ENCODE measurements at places on chromosomes 2 and 18.

- DNase-seq = no peak
These were observed 67.2 kb downstream of the KCTD1 start for GRCh38 chr18:26480897-26481795.

- DNase-seq = no peak
These were observed 495 bp upstream of the IL36RN start for GRCh38 chr2:113058411-113058994.

DNA sequence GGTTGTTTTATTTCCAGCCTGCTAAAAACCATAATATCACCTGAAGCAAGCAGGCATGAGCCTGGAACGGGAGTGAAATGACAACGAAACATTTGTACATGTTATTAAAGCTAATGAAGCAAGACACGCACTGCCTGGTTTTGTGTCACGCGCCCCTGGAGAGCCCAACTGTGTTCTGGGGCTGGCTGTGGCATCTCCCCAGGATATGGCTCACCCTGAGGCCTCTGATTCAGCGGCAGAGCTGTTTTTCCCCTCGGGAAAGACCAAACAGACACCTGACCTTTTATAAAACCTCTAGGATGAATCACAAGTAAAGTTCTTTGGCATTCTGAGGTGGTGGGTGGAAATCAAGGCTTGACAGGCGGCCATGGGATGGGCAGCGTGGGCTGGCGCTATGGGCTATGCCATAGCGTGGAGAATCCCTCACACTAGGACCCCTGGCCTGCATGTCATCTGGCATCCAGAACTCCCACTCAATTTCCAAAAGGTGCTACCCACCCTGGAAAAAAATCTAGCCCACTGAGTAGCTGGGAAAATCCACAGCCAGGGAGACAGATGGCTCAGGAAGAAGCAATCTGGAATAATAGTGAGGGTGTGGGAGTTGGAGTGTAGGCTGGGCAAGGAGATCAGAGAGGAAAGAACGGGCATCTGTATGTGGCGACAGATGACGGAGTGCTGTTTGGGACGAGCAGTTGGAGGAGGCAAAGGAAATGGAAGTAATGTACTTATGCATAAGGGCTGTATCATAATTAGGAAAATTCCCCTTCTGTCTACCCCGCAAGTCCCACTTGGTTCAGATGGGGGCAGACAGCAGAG is 262.0 kb downstream of the AFF3 start:
- no peak for DNase-seq

DNA sequence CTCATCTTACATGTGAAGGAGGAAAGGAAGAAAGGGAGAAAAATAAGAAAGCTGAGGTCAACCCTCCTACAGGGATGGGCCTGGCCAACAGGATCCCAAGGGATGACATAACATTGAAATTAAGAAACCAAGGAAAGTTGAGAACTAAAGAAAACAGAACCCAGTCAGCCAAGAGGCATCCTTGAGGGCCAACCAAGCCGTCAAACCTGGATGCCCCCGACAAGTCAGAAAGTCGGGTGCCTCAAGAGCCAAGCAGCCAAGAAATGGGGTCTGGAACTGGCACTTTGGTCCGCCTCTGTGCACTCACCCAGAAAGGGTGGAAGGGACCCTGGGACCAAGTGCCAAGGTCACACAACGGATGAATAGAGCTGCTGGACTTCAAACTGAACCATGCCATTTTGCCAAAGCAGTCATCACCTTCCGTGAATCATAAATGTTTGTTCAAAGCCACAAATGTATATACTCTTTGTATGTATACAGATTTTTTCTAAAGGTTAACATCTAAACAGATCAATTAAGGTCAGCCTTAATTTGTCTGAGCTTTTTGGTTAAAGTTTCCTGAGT is 27.0 kb upstream of the PTPN4 start:
- DNase-seq = no peak

DNA sequence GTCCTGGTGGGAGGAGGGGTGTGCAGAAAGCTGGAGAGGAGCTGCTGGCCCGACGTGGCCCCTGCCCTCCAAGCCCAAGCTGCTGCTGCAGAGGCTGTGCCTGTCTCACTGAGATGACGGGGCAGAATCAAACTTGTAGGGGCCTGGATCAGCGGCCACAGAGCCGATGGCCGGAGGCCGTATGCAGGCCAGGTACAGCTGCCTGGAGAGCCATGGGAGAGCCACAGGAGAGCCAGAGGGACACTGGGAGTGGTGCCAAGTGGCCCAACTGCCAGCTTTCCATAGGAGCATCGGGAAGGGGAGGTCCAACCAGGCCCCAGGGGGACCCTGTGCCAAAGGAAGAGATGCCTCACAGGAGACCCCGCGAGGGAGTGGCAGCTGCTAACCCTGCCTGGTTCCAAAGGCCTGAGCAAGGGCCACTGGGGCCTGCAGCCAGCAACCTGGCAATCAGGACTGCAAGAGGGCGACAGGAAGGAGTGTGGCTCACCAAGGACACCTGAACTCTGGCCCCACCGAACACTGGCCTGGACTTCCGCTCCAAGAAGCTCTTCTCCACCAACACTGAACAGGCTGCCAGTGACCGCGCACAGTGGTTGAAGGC is 70.7 kb downstream of the HDAC4 start:
- DNase-seq = no peak

DNA sequence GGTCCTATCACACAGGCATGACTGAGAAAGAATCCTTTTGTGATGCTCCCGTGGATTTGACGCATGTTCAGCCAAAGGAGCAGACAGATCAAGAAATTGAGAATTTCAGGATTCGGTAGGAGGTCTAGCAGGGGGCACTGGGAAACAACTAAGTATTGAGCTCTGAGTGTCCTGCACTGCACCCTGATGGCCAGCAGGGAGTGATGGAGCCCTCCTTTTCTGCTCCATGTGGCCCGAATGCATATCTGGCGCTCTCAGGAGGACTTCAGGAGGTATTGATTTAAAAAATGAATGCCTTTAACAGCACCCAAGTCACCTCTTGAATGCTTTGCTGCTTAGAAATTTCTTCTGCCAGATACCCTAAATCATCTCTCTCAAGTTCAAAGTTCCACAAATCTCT is 58.0 kb downstream of the ZNF519 start:
- peak; percentile 14 for DNase-seq

DNA sequence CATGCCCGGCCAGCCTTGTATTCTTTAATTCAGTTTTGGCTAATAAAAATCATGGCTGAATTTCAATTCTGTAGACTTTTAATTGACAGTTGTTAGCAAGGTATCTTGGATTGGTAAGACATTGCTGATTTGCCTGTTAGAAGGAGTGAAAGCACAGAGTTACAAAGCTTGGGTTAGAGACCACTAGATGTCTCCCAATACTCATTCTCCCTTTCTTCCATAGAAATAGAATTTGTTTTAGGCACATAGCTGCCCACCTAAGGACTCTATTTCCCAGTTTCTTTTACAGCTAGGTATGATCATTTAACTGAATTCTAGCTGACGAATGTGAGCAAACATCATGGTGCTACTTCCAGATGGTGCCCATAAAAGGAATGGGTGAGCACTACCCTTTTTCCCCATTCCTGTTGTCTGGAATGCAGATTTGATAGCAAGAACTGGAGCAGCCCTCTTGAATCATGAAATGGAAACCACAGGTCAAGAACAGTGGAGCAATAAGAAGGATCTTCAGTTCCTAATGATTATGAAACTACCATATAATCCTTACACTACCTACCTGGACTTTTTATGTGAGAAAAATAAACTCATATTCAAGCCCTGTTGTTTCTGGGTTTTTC is 17.5 kb downstream of the PECR start:
- no peak for DNase-seq

DNA sequence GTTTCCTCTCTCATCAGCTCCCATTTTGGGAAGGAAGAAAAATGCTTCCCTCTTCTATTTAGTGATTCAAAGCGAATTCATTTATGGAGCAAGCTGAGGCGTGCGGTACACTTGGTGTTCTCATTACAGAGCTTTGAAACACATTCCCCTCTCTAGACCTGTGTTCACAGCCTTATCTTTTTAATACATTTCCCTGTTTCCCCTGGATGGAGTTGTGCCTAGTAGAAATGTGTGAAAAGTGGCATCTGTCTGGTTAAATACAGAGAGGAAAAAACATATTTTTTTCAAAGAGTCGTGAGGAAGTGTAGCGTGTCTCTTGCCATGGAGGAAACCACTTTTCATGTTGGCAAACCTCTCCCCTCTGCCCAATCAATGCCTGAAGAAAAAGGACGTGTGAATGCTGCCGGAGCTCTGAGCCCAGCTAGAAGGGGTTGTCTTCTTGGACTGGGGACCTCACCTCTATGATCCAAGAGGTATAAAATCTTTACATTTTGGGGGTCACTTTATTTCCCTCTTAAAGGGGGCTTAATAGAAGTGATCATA is 52.4 kb downstream of the DPP4 start:
- no peak for DNase-seq

GRCh38 chr2:168396131-168396530 is 59.9 kb upstream of the CERS6 start:
- DNase-seq = no peak

GRCh38 chr18:6878556-6879297 is 149.2 kb downstream of the ARHGAP28 start:
- DNase-seq = no peak

- DNase-seq = no peak
These were observed 42.2 kb downstream of the METTL4 start for GRCh38 chr18:2529154-2529553.

- DNase-seq = no peak
These were observed 351.0 kb downstream of the EN1 start for GRCh38 chr2:118496467-118496866.

DNA sequence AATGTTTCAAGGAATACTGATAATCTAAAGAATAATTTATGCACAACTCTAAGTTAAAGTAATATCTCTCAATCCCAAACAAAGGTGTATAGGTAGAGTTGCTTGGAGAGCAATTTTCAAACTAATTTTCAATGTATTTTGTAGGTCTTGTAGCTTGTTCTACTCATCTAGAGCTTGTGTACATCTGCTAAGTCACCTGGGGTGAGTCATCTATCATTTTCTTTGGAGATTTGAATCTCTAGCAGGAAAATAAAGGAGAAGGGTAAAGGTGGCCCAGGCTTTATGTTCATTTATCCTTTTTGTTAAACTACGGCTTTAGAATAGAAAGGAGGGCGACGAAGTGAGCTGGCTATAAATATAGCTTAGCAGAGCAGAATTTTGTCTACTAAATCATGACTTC is 76.8 kb upstream of the THUMPD2 start:
- no peak for DNase-seq

GRCh38 chr2:53987336-53987921 is 16.6 kb upstream of the PSME4 start:
- DNase-seq = peak; percentile 79

DNA sequence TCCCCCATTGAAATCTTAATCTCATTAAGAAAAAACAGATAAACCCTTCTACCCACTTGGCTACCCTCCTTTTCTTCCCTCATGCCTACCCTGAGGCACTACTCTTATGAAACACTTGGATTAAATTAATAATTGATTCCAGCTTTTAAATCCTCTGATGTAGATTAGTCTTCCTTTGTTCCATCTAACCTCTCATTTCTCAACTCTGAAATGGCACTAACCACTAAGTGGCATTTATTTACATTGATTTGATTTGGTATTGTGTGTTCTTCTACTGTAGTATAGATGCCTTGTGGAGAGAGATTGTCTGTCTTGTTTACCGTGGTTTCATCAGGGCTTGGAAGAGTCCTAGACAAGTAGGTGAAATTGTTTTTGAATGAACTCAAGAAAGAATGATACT is 26.7 kb downstream of the ITGA4 start:
- no peak for DNase-seq

- peak; percentile 18 for DNase-seq
These were observed 59.5 kb upstream of the CCDC195 start for GRCh38 chr2:224775647-224776046.

DNA sequence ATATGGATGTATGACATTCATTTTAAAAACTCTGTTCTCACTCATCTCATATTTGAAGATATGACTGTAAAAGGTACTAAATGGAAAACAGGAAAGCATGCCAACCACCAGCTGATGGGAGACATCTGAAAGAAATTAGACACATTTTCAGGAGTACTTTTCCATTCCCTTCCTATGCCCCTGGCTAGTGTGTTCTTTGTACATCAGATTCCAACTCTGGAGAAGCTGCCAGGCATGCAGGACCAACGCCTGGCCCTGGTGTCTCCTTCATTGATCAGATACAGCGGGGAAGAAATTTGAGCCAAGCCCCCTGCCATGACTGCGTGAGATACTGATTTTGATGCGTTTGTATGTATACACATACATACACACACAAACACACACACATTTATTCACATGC is 599.0 kb upstream of the SYT4 start:
- DNase-seq = no peak

DNA sequence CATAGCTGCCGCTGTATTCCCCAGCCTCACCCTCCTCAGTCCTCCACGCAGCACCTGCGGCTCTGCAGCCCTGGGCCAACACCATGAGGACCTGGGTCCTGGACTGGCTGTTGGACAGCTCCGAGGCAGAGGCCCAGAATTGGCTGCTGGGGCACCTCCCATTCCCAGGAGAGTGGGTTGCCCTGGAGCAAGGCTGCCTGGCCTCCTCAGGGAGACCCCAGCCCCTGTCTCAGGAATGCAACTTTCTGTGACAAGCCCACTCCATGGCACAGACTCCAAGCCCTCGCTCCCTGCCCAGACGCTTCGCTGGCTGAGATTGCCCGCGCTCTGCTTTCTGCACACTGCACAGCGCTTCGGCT is 33.0 kb downstream of the CYP26B1 start:
- DNase-seq = no peak

- no peak for DNase-seq
These were observed 44.4 kb downstream of the MYO3B start for GRCh38 chr2:170222298-170222697.

DNA sequence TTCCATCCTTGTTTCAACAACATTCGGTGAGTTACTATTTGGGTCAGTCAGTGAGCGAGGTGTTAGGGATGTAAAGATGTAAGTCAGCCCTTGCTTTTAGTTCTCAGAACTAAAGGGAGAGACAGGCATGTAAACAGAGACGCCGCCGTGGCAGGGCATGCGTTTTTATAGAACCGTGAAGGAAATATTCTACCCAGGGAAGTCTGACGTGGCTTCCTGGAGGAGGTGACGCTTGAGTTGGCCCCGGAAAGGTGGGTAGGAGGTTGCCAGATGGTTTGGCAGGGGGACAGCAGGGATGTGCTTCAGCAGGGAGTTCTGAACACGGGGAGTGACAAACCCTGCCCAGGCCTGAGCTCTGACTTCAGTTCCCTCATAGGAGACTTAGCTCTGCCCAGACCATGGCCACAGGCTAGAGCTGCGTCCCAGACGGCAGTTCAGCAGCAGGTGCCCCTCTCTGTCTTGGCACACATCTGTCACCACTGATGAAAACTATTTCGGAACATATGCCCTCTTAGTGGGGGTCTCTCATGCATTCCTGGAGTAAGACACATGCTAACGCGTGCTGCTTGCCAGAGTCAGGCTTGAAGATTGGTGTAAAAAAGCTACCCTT is 23.4 kb upstream of the RPL31 start:
- DNase-seq = no peak

GRCh38 chr2:216761809-216762208 is 66.5 kb upstream of the IGFBP5 start:
- DNase-seq = no peak

DNA sequence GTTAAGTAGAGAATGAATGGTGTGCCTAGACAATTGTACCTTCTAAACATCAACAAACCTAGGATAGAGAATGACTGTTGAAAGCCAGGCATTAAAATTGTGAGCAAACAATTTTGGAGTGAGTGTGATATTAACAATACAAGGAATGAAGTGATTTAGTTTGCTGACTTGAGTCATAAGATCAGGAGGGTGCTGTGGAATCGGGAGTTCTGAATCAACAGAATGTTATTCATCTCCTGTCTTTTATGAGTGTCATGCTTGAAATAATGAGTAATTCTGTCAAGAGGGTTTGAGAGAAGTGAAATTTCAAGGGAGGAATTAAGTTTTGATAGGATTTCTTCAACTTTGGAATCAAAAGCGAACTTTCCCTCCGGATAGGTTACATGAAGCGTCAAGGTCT is 214.4 kb upstream of the DSEL start:
- no peak for DNase-seq

- no peak for DNase-seq
These were observed 31.0 kb downstream of the PXDN start for GRCh38 chr2:1713142-1713838.

Data from LNCaP clone FGC (cell line).